ENCODE measurements at places on chromosomes 6 and 20. TPM values are rescaled to one million over a fixed set of nuclear protein-coding genes. Genes with fewer than 3 reads are reported as not detected.

DNA sequence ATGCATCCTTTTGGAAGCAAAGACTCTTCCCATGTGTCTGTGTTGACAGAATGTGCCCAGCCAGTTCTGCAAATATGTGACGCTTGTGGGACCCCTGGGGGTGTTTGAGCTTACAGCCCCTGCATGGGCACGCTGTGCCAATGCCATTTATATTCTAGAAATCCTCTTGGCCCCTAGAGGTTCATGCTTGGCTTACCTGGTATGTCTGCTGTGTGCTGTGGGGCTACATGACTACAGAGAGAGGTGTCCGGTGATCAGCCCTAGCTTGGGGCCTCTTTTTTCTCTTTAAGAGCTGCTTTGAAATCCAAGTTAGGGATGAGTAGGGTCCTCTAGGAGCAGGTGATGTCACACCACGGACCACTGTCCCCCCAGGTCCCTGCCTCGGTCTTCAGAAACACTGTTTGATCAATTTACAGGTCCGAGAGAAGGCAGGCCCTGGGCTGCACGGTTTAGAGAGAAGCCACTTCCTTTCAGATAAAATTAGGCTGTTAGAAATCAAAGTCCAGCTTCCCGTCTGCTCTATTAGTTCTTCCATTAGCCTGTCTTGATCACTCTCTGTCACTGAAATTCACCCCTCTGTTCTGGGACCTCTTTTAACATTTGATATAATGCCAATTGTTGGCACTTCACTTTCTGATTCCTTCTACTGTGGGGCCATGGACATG, 26.5 kb downstream of the BCAS4 start:
- DNase-seq, result no peak

The LATS1 gene
- total RNA-seq, result 11.4 TPM

- no peak for DNase-seq
Measured at GRCh38 chr20:62818592-62819493, 2.0 kb downstream of the COL9A3 start.

- no peak for DNase-seq
Measured at GRCh38 chr6:93088621-93089501, 330.5 kb downstream of the EPHA7 start.

GRCh38 chr20:45857882-45858216, 435 bp downstream of the ZSWIM3 start:
- DNase-seq, result no peak

DNA sequence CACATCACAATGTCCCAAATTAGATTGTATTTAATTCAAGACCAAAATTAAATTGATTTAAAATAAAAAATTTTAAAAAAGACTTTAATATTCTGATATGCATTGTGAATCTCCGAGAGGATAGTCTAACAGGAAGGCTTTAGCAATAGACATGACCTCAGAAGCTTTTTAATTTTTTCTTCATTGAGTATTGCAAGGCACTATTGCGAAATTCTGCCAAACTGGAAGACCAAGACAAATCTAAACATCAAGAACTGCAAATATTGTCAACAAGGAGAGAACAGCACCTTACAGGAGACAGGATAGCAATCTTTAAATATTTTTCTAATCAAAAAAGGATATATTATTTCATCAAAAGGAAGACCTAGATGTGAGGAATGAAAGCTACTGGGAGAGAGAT, 56.9 kb downstream of the BMP5 start:
- DNase-seq, result no peak

- DNase-seq, result no peak
Measured at GRCh38 chr6:100468016-100468622, 3.4 kb upstream of the SIM1 start.

DNA sequence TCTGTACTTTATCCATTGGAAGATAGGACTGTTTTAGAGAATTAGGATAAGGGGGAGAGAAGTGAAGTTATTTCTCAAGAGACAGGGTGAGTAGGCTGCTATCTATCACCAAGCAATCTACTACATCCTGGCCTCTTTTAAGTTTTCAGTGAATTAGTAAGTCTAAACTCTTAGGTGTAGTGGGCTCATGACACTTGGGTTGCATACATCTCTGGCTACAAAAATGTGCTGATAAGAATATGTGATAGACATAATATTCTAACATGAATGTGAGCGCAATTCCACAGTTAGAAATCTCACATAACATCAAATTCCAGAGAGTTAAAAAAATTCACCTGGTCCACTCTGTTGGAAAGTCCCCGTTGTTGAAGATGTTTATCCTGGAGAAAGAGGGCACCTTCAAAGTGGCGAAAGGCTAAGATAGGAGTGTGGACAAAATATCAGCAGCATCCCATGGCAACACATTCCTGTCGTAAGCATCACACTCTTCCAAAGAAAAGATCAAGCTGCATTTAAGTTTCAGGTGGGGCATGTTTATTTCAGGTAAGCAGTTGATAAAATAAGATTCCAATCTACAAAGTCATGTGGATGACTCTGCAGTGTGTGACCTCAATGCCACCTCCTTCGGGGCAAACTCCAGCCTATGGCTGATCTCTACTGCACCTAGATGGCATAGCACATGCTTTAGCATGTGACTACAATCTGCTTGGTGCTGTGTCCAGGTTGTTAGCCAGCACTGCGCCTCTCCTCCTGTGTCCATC, 111.7 kb upstream of the NEDD9 start:
- DNase-seq, result no peak

DNA sequence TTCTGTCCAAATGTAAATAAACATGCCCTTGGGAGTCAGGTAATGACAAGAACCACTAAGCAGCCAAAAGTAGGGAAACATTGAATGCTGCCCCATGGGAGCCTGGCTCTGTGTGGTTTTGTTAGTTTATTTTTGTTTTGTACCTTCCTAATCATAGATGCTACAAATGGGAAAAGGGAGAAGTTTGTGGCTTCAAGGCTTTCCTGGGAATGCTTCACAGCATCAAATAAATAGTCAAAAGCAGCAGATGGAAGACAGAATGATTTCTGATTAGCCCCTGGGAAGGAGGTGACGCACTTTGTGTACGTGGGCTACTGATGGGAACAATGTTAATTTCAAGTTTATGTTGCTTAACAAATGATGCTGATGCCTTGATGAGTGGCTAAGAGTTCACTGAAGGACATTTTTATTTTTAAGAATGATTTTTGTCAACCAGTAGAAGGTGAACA, 532.7 kb downstream of the BCKDHB start:
- no peak for DNase-seq
